ENCODE measurements at places on chromosomes 12 and 14.

DNA sequence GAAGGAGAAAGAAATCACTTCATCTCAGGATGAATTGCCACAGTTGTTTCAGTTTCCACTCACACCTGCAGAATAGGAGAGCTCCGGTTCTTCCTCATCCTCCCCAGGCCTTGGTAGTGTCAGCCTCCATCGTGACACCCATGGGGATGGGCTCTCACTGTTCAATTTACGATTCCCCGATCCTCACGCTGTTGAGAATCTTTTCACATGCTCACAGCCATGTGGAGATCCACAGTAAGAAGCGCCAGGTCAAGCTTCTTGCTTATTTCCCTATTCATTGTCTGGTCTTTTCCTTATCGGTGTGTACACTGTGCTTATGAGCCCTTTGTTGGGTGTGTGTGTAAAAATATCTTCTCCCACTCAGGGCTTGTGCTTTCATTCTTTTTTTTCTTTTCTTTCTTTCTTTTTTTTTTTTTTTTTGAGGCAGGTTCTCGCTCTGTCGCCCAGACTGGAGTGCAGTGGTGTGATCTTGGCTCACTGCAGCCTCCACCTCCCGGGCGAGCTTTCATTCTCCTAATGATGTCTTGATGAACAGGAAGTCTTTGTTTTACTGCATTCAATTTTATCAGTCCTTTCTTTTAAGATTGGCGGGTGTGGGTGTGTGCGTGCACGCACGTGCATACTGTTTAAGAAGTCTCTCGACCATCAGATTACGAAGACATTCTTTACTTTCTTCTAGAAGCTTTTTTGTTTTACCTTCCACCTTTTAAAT is 21.5 kb downstream of the RIN3 start:
- no peak for DNase-seq

DNA sequence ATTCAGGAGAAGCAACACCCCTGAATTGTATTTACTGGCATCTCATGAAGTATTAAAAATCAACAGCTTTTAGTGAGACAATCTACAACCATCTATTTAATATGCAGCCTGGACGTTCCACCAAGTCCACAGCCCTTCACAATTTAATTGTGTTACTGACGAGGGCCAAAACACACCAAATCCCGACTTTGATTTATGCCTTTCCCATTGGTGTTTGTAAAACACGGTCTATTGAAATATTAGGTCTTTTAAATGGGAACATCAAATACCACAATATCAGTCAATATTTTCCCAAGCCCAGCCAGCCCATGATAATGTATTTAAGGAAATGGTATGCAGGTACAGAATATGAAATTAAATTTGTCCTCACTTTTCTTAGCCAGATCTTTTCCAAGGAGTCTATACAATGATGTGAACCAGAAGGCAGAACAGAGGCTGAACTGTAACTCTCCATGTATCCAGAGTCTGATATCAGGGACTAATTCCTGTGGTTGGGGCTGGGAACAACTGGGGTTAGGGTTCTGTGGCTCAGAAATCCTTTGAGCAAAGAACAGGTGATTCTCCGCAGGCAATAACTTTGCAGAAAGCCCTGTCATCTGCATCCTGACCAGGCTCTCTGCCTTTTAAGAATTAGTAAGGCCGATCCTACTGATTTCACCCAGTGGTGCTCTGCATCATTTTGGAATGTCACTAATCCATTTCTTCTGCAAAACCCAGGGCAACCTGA is 179.3 kb upstream of the GZMB start:
- DNase-seq, result no peak

GRCh38 chr14:95330591-95331370 is 11.1 kb upstream of the CLMN start:
- no peak for DNase-seq

DNA sequence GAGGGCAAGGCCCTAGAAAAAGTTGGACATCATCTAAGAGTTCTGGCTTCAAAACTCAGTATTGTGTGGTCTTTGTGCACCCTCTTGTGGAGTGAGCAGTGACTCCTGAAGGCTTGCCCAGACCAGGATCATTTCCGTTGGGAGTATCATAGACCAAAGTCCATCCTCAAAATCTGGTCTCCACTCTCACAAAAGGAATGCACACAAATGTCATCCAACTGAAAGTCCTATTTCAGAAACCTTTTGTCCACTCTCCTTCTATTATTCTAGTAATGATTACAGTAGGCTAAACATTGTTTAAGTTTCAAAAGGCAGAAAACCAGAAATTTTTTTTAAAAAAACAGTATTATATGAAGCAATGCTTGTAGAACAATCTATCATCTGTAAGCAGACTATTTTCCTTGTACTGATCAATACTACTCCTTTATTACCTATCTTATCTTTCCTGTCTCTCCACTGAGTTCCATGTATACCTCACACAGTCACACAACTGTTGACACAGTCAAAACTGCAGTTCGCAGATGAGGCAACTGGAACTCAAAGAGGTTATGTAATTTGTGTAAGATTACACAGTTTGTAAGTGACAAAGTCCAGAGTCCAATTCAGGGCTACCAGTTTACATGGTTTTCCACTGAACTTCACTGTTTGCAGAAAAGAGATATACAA is 41.4 kb downstream of the COX16 start:
- DNase-seq, result peak; percentile 58

- DNase-seq, result no peak
Measured at GRCh38 chr12:106019144-106019543, 119.6 kb downstream of the NUAK1 start.

Data from fibroblast of upper back skin (primary cell).